ENCODE measurements at places on chromosomes 4 and X.

DNA sequence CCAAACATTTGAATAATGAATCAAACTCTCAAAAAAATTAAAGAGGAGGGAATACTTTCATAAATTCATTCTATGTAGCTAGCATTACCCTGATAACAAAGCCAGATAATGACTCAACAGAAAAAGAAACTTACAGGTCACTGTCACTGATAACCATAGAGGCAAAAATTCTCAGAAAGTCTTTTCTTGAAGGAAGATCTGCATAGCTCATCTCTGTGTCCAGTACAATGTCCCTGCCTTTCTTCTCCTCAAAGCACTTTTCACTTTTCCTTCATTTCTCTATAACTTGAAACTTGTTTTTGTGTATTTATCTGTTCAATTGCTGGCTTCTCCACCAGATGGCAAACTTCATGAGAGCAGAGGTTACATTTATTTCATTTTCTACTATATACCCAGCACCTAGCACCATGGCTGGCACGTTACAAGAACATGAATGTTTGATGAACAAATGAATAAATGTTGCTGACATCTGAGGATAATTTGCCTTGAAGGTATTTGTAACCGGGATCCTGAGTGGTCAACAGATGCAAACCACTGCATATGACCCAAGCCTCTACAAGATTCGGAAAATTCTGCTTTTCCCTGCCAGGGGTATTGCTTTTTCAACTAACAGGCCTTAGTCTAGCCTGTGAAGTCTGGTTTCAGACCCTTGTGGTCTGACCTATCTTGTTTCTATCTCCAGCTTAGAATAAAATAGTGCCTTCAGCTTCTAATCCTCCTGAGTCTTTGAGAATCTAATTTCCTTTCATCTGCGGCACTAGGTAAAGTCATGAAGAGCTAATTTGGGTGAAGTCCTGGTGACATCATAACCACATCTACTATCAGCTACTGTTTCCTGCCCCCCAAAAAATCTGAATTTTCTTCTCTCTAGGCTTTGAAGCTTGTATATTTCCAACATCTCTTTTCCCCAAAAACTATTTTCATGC lies 52.5 kb upstream of the ANTXR2 start:
- no peak for DNase-seq

DNA sequence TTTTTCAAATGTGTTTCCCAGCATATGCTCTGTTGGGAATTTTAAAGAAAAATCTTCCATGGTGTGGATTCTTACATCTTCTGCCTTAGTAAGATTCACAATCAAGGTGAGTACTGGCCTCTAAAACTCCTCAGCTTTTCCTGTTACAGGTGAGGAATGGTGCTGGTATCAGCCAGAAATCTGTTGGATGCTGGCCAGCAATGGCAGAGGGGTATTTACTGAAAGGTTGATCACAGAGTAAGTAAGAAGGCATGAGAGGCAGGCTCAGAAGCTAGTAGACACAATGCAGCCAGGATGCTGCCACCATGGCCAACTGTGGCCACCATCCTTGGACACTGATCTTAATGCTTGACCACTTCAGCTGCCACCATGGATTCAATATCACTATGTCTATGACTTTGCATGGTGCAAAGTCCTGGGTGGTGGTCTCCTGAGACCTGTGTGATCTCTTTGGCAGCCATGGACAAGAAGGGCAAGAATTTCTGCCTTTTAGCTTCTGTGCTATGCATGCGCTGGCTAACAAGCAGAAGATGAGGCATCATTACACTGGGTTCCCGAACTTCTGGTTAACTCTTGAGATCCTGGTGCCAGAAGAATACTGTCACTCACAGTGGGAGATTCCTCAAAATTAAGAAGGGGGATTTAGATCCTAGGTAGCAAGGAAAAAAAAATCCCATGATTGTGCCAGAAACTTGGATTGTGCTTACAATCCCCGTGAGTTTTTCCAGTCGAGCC lies 60.2 kb downstream of the CHRNA9 start:
- DNase-seq, result no peak

DNA sequence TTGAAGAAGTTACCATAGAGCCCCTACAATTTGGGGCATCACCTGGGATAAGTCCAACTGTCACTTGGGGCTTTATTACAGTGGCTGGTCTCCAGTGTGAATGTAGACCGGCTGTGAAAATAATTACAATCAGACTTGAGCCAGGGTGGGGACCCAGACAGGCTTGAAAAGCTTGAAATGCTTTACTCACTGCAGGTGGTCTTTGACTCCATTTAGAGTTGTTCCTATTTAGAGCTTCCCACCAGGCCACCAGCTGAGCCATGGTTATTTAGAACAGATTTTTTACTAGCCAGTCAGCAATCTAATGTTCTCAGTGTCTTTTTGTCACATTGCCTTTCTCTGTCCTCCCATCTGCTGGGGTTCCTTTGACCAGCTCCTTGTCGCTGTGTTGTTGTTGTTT lies 5.7 kb downstream of the ARHGAP10 start:
- DNase-seq, result no peak

- peak; percentile 38 for DNase-seq
Observed at GRCh38 chrX:130120321-130120731, 10.0 kb upstream of the ELF4 start.

DNA sequence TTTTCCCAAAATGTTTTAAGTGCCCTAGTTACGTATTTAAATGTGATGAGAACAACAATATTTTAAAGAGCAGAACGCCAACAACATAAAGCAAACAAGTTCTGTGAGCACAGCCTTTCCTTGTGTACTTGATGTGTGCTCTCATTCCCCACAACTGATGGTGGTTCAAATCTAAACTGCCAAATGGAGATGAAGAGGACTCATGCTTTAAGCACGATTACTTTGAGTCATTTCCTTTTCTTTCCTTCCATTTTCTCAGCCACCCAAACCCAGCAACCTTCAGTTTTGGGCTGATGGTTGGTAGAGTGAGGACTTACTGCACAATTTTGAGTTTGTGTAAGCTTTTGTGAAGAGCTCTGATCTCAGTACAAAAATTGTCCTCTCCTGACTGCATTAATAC lies 1.7 kb downstream of the NSD2 start:
- peak; percentile 46 for DNase-seq
